ENCODE measurements at places on chromosomes 7 and 10.

GRCh38 chr7:5554287-5554610, 130.6 kb upstream of the TNRC18 start:
- DNase-seq = no peak

- peak; percentile 51 for DNase-seq
Observed at GRCh38 chr10:74824184-74824899, 2.1 kb upstream of the KAT6B start.

DNA sequence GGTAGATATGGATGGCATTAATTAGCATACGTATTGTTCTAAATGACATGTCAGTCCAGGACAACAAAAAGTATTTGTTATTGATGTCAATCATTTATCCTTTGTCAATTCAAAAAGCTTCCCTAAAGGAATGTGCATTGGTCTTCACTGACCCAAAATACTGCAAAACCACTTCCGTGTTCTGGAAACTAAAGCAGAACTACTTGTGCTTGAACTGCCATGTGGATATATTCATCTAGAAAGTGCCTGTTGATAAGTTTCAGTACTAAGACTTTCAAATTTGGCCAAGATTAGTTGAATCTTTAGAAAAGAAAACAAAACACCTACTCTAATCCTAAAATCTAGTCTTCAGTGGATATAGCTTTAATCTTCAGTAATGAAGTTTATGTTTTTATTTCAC, 242.1 kb upstream of the PPP1R3A start:
- no peak for DNase-seq

GRCh38 chr10:5563321-5563961, 38.7 kb downstream of the CALML3 start:
- DNase-seq = no peak

GRCh38 chr7:70647801-70648498, 484.0 kb upstream of the GALNT17 start:
- DNase-seq = peak; percentile 85

DNA sequence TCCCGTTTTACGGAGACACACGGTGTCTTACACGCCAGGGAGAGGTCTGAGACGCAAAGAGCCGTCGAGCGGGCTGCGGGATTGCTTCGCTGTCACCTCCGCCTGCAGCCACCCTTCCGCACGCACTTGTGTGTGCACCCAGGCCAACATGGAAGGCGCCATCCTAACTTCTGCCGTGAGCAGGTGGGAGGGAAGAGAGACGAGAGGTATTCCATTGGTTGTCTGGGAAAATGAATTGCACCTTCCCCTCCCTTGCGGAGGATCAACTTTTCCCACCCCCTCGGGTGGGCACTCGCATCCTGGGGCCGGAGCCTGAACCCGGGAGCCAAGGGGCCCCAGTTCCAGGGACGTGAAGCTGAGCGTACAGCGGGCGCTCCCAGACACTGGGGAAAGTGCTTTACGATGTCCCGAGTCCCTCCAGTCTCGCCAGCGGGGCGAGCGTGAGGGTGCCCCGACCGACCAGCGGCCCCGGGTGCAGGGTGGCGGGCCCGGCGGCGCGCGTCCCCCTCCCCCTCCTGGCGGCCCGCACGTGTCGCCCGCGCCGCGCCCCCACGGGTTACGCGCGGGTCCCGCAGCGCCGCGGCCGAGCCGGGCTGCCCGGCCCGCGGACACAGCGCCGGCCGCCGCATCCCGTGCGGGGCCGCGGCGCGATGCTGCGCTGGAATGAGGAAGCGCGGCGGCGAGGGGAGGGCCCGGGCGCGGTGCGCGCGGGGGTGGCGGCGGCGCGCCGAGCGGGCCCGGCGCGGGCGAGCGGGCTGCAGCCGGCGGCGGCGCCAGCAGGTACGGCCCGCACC, 984 bp upstream of the IKZF1 start:
- DNase-seq = no peak

- no peak for DNase-seq
Observed at GRCh38 chr10:124308811-124309210, 109.9 kb downstream of the OAT start.

DNA sequence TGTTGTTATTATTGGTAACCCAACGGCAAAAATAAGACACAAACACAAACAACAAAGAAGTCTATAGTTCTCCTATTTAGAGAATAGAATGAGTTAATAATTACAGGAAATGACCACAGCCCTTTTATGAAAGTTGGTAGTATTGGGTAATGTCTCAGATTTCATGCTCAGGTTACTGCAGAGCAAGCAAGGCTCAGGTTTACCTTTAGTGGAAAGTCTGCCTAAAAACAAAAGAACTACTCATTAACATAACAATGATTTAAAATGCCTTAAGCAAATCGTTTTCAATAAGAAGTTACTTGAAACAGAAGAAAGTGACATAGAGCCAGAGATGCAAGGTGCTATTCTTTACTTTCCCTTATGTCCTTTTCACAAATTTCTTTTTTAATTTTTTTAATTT, 441.2 kb downstream of the PLXDC2 start:
- no peak for DNase-seq

DNA sequence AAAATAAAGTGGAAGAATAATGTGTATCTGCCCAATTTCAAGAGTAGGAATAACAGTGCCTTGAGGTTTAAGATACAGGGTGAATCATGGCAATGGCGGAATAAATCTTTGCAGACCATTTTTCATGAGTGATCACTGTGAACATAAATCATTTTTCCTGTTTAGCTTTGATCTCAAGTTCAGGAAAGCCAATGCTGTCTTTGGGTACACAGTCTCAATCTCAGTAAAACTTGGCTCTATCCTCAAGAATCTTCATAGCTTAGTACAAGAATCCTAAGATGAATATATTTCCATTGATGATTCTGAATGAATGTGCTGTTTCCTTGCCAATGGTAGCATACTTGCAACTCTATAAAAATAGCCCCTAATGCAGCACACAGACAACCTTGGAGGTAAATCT, 6.8 kb downstream of the NAMPT start:
- no peak for DNase-seq

DNA sequence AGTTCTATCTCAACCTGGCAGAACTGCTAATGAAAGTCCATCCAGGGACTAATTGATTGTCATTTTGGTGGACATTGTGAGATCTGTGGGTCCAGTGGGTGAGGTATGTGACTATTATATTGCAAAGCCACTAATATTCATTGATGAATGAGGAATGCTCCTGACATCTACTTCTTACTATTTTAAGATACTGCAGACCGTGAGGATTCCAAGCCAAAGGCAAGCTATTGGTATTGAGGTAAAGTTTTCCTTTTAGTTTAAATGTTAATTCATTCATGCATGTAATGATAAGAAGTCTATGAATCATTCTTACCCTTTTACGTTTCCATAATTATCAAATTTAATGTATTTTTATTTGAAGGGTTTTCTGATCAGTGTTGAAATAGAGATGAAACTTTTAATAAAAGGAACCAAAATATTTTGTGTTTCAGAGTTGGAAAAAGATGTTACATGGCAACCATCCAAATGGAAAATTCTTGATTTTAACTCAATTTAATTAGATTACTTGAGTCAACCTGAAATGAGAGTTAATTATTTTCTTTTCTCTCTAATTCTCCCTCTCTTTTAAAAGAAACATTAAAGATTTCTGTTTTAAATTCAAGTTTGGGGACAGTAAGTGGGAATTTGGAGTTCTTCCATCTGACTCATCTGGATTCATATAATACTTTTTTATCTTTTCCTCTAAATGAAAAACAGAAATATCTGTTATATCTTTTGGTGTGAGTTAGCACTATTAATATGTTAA, 39.6 kb downstream of the NUP205 start:
- DNase-seq = no peak

GRCh38 chr7:152035817-152036216, 10.3 kb downstream of the GALNT11 start:
- no peak for DNase-seq

- no peak for DNase-seq
Observed at GRCh38 chr10:3729397-3729976, 55.5 kb downstream of the KLF6 start.

- no peak for DNase-seq
Observed at GRCh38 chr7:106829496-106829895, 35.6 kb upstream of the PIK3CG start.

DNA sequence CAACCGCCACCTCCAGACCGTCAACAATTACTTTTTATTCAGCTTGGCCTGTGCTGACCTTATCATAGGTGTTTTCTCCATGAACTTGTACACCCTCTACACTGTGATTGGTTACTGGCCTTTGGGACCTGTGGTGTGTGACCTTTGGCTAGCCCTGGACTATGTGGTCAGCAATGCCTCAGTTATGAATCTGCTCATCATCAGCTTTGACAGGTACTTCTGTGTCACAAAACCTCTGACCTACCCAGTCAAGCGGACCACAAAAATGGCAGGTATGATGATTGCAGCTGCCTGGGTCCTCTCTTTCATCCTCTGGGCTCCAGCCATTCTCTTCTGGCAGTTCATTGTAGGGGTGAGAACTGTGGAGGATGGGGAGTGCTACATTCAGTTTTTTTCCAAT, 146.6 kb downstream of the CHRM2 start:
- no peak for DNase-seq

GRCh38 chr7:30682212-30683083, at the start of gene CRHR2:
Gene CRHR2, minus strand, starts transcription at chr7:30682456. Its CDS starts 176 bp downstream, at chr7:30682280.
- peak; percentile 59 for DNase-seq

GRCh38 chr7:48280100-48280499, 108.8 kb downstream of the ABCA13 start:
- no peak for DNase-seq

GRCh38 chr10:17454161-17455014, at the start of gene ST8SIA6:
Gene ST8SIA6, minus strand, starts transcription at chr10:17454595. Its CDS starts 340 bp downstream, at chr10:17454255.
- DNase-seq = peak; percentile 50

DNA sequence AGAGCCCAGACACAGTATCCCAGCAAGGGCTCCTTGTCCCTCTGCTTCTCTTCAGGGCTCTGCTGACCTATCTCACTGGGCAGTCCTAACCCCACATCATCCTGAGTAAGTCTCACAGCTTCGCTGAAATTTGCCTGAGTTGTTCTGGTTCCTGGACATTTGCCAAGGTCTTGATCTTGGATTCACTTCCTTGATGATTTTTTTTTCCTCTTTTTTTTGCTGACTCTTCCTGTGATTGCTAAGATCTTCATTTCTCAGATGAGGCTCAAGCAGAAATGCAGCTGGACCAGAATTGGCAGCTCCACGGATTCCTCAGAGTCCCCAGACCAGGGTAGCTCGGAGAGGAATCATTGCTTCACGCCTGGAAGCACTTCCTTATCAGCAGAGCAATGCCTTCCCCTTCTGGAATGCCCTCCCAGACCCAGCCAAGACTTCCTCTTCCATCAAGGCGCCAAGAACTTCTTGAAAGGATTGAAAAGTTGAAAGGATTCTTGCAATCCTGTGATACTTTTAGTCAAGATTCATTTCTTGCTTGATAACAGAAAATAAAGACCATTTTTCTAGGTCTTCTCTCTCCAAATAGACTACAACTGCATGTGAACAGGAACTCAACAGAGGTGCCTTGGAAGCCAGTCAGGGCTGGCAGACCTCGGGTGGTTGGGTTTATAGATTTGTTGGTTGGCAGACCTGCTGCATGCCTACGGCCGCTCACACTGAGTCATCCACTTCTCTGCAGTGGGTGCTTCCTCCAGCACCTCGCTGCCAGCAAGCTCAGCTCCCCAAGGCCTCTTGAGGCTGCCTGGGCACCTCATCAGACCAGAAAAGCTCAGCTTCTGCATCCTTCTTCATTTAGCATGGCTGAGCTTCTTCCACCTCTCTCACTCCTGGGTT, 8.8 kb upstream of the AFAP1L2 start:
- DNase-seq = no peak

DNA sequence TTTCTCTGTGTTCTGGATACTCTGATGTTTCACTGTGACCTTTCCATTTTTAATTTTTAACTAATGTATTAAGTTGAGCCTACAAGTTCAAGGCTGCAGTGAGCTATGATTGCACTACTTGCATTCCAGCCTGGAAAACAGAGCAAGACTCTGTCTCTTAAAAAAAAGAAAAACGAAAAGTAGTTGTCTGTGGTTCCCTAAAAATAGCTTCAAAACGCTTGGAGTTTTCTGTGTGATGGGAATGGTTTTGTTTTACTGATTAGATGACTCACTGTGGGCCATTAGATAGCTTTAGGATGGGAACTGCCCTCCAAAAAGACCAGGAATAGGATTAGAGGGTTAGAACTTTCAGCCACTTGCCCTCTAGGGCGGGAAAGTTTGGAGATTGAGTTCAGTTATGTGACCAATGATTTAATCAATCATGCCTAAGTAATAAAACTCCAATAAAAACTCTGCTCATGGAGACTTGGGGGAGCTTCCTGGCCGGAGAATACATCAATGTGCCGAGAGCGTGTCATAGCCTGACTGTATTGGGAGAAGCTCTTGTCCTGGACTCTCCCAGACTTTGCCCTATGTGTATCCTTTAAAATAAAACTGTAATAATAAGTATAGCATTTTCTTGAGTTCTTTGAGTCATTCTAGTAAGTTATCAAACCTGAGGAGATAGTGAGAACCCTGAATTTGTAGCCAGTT, 147.1 kb downstream of the LYZL1 start:
- no peak for DNase-seq

DNA sequence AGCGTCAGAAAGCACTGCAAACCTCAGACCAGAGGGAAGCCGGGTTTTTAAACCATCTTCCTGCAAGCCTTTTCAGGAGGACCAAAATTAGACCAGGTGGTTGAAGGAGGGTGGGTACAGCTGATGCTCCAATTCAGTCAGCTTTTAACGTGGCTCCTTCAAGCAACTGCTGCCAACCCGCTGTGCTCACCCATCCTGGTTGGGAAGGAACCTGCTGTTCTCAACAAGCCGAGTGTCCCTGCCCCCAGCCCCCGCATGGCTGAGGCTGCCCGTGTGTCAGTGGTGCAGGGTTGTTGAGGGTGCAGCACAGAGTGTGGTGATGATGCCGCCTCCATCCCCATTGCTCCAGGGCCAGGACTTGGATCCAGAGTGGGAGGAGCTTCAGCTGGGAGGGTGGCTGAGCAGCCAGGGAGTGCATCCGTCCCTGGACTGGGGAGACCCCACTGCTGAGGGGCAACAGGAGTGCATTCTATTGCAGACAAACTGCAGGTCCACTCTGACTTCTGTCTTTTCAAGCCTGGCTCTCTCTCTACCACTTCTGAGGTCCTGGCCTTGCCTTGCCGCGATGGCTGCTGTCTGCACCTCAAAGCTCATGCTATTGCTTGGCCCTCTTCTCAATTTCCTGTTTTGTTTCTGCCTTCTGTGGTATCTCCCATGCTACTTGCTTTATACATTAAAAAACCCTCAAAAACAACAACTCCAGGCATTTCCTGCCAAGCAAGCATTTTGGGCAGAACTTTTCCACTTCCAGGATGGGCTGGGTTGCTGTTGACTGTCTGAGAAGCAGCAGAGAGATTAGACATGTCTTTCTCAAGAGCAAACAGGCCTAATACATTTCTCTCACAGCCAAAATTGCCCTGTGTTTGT, 134.7 kb downstream of the DNAJB6 start:
- DNase-seq = no peak

DNA sequence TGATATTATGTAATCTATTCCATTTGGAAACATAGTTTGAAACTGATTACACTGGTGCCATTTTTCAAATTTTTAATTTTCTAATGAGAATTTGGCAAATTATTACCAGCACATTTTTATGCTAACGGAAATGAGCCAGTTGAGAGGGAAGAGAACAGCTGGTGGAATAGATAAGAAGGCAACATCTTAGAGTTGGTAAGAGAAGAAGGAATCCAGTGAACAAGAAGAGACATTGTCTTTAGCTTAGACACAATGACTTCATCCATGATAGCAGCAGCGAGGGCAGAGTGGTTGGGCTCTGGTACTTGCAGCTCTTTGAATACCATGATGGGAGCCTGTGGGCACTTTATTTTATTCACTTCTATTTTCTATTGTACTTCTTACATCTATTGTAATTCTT, 89.6 kb downstream of the CHRM2 start:
- DNase-seq = no peak

All from stimulated activated CD8-positive, alpha-beta memory T cell treated with anti-CD3 and anti-CD28 coated beads, Interleukin-4, amount 100 ng/mL, for 48 hours (primary cell).